DMS53 (cell line): ENCODE measurements at places on chromosomes 11 and 22.

DNA sequence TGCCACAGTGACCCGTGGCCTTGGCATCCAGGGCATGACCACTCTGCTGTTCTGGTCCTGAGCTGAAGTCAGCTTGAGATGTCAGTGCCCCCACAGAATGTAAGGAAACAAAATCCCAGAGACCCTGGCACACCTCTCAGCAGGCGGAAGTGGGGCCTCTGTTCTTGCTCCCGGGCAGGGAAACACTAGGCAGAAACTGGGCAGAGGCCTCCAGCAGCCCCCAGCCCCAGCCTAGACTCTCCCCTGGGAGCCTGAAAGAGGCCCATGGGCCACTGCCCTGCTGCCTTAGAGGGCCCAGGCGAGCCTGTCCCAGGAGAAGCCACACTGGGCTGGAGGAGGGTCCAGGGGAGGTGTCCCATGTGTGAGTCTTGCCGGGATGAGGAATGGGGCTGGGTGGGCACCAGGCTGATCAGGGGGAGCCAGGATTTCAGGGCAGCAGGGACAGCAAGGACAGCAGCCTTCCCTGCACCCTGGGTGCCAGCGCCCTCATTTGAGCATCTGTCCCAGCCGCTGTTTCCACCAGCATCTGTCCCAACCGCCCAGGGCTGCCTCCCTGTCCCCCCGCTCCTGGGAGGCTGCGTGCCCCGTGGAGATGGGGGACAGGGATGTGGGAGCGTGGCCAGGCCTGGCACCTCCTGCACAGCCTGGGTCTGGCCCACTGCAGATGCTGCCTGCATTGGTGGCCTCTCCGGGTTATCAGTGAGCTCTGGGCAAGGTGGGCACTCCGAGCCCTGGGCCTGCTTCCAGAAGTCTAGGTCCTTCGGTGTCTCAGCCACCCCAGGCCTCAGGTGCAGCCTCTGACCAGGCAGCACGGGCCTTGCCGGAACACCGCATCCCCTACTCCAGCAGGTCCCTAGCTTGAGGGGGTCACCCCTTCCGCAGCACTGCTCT lies 1072.4 kb downstream of the BRD1 start:
- no peak for DNase-seq

DNA sequence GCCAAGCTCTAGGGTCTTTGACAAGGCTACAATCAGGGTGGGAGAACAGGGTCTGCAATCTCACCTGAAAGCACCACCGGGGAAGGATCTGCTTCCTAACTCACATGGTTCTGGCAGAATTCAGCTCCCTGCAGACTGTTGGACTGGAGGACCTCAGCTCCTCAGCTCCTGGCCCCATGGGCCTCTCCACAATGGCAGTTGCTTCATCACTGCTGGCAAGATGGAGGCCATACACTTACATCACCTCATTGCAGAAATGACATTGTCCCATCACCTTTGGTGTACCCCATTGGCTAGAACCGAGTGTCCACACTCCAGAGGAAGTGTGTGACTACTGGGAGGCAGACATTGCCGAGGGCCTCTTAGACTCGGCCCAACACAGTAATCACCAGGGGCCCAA lies 20.9 kb upstream of the MPPED1 start:
- DNase-seq: no peak

DNA sequence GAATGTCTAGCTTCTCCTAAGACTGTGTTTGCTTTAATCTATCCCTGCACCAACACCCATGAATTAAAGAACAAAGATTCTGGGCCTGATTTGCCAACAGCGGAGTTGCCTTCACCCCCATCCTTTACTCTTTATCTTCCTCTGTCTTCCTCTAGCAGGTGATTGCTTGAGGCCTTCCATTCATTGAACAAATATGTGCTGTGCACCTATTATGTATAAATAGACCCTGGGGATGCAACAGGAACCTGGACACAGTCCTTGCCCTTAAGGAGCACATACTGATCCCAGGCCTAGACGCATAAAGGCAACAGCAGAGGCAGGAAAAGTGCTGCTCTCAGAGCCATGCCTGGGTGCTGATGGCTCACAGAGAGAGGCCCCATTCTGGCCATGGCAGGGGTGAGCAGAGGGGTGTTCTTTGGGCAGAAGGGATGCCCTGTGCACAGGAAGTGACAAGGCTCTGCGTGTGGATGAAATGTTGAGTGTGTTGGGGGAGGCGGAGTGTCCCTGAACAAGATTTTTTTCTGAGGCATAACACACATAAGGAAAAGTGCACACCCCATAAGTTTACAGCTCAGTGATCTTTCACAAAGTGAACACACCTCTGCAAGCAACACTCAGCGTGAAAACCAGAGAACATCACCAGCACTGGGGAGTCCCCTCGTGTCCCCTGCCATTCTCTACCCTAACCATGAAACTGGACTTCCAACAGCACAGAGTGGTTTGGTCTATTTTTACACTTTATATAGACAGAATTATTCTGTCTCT lies 145.9 kb downstream of the GRIK4 start:
- no peak for DNase-seq

- DNase-seq: no peak
These were observed 23.5 kb downstream of the PITPNB start for GRCh38 chr22:27895600-27895999.

- DNase-seq: no peak
These were observed 107.6 kb downstream of the RBFOX2 start for GRCh38 chr22:35921044-35921443.

DNA sequence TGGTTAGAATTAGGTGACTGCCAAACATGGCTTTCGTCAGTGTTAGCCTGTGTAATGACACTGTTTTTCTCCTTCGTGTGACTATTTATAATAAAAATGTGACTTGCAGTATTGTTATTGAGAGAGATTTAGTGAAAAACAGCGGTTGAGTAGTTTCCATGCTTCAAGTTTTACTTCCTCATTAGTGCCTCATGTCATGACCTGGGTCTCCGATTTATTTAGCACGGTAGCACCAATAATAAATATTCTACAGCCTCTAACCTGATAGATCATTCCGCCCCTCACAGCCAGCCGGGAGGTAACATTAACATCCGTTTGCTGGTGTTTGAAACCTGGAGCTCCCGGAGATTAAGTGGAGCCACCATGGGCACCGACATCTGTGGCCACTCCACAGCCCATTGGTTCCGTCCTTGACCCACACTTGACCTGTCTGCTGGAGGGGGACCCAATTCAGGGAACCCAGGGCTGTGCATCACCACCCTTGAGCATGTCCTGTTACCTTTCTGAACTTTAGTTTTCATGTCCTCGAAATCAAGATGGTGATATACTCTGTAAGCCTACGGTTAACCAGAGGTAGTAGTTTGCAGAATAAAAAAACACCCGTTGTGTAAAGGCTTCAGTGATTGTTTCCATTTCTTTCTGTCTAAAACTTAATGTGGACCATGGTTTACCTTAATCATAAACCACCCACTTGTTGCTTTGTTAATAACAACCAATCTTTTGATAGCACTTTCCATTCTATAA lies 104.1 kb downstream of the ATXN10 start:
- DNase-seq: no peak

GRCh38 chr22:41512421-41513194 lies 31.7 kb downstream of the POLR3H start:
- DNase-seq: peak; percentile 35

DNA sequence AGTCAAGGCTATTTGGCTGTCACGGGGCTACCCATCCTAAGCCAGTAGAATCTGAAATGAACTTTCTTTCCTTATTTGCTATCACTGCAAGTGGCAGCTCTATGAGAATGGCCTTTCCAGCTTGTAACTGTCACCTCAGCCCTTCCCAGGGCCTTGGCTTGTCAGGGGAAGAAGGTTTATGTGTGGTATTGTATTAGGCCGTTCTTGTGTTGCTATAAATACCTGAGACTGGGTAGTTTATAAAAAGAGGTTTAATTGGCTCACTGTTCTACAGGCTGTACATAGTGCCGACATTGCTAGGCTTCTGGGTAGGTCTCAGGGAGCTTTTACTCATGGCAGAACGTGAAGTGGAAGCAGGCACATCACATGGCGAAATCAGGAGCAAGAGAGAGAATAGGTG lies 26.8 kb upstream of the E2F8 start:
- no peak for DNase-seq

DNA sequence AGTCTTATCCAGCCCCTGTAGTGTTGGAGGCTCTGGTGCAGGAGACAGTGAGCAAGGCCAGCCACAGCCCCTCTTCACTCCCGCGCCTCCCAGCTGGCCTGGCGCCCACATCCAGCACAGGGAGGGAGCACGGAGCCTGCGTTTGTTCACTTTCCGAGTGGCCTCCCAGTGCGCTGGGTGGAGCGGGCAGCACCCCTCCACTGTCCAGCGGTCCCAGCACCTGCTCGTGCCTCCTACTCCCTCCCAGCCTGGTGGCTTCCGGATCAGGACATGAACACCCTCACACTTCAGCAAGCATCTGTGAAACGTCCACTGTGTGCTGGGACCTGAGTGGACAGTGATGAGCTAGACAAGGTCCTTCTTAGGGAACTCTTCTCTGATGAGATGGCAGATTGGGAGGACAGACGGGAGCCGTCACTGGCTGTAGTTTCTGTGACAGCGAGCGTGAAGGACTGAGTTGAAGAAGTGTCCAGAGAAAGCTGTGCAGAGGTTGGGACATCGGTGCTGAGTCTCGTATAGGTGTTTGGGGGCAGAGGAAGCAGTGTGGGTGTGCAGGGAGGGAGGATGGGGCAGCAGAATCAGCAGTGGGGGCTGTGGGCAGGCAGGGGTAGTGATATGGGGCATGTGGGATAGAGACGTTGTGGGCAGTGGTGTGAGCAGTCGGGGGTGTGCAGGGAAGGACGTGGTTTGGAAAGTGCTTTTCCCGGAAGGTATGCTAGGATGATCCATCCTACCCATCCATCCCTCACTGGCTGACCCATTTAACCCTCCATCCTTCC lies 256.8 kb downstream of the TBC1D22A start:
- DNase-seq: no peak

- peak; percentile 98 for DNase-seq
These were observed 6.4 kb downstream of the LTBP3 start for GRCh38 chr11:65551572-65552387.

DNA sequence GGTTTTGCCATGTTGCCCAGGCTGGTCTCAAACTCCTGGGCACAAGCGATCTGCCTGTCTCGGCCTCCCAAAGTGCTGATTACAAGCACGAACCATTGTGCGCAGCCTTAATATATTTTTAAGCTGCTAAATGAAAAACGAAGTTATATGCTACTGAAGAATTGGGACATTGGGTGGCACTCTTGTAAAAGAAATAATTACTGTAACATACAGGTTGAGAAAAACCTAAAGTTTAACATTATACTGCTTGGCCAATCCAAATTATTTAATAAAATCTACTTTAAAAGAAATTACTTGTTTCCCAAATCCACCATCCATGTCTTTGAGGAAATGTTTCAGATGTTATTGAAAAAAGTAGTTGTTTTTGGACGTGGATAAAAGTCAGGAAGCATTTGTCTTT lies 37.9 kb upstream of the ARHGAP32 start:
- peak; percentile 15 for DNase-seq

GRCh38 chr11:81497202-81497804 lies 1236.4 kb downstream of the FAM181B start:
- peak; percentile 88 for DNase-seq

GRCh38 chr11:126436209-126436755 lies 80.8 kb downstream of the ST3GAL4 start:
- no peak for DNase-seq
